ENCODE measurements at places on chromosomes 2 and 18.

- DNase-seq, result no peak
Observed at GRCh38 chr2:163255086-163255485, 416.5 kb upstream of the KCNH7 start.

GRCh38 chr2:101114268-101114783 lies 36.9 kb downstream of the TBC1D8 start:
- no peak for DNase-seq

DNA sequence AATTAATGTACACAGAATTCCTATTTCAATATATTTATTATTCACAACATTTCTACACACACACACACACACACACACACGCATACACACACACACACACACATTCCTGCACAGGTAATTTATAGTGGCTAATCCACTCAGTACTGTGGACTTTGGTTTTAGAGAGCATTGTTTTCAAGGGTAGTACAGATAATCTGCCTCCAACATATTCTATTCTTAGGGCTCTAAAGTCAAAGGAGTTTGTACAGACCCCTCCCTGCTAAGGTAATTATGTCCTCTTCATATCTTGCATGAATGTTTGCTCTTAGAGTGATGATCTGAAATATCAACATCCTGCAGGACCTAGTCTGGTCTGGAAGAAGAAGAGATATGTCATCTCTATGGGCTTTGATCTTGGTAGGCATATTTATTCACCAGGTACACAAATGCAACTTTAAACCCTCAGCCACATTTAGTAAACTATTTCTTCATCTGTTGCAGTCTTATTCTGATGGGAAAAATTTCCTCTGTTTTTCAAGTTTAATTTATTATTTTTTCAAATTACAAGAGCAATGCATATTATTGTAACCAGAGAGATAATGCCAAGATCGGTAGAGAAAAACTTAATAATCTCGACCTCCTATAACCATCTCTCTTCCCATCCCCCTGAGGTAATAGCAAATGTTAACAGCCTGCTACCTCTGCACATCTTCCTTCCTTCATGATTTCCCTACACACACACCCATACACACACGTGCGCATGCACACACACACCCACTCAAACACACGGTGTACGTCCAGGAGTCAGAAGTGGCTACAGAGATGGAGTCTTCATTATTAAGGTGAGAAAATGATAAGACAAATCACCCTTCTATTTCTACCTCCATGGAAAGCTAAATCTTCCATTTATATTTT lies 18.3 kb upstream of the POLE4 start:
- no peak for DNase-seq

DNA sequence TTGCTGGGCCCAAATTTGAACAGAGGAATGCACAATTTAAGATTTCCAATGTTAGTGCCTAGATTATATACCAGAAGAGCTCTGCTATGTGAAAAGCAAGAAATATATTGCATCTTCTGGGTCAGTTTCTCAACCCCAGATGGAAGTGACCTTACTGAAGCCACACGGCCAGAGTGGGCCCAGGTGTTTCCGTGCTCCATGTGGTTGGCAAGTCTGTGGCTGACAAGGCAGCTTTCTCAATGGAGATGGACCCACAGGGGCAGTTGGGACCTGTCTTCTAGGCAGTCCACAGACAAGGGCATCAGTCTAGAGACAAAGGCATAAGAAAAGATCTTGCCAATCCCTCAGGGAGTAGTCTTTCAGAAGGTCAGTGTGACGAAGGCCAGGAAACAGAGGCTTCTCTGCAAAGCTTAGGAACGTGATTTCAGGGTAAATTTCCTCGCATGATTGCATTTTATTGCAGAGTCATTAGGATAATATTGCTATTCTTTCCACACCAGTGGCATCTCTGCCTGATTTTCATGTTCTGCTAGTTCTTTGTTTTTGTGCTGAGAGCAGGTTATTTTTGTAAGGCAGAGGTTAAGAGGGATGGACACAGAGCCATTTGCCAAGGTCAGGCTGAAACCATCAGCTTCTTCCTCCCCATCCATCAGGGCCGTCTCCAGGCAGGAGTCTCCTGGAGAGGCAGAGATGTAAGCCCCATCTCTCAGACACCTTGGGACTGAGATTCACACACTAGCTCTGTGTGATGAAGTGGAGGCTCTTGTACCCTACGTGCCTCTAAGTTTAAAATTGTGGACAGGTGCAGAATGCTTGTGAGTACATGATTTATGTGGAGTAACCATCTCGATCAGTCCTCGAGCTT lies 202.1 kb downstream of the ANKRD30B start:
- peak; percentile 38 for DNase-seq

DNA sequence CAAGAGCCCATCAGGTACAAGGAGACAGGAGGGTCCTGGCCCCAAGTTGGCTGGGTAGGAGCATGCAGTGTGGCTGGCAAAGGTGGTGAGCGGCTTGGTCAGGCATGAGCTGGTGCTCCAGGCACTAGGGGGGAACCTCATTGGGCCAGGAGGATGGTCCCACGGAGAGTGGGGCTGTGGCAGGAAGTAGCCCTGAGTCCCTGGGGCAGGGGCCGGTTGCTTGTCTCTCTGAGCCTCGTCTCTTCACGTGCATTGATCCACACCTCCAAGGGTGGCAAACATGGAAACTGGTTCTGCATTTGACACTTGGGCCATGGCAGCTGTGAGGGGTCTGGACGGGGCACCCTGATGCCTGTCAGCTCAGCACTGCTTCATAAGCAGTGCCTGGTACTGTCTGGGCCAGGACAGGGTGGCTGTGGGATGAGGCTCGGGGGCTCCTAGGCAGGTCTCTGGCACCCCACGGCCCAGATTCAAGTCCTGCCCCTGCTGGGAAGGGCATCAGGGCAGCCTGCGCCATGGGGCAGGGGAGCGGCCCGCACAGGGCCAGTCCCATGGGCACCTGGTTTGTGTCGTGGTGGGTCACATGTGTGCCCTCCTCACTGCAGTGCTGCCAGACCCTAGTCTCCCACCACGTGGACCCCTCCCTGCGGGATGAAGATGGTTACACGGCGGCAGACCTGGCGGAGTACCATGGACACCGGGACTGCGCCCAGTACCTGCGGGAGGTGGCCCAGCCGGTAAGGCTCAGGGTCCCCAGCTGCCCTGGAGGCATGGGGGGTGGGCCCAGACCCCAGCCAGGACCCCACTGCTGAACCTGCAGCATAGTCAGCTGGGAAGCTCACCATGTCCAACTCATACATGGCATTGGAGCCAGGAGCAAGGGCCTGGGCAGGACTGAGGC lies 16.4 kb downstream of the ESPNL start:
- no peak for DNase-seq

GRCh38 chr2:205646680-205647079 lies 35.6 kb upstream of the NRP2 start:
- DNase-seq, result no peak

DNA sequence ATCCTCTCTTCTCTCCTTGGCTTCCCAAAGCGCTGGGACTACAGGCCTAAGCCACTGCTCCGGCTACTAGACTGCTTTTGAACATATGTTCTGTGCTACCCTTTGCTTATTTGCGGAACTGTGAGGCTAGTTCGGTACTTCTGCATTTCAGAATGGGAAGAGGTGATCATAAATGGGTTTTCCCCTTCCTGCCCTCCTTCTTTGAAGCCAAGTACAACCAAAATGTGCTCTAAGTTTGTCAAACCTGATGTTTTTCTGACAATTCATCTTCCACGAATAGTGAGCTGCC lies 1.7 kb upstream of the ESCO1 start:
- DNase-seq, result no peak

DNA sequence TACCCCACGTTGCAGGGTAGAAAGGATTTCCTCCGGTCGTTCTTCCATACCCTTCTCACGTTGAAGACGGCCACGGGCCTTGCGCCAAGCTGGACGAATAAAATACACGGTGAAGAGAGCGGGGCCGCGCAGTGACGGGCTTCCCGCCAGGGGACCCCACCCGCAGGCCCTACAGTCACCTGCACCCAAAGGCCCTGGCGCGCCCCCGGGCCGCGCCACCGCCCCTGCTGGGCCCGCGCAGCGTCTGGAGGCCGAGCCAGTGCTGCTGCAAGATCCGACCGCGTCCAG lies 199 bp downstream of the FBXO15 start:
- DNase-seq, result no peak

All from osteocyte (in vitro differentiated cells).